Nucleus accumbens (tissue), 56 donors: ENCODE measurements at places on chromosomes 1 and 21.

GRCh38 chr1:52474807-52475206 is 70.4 kb downstream of the PRPF38A start:
- no peak for DNase-seq

DNA sequence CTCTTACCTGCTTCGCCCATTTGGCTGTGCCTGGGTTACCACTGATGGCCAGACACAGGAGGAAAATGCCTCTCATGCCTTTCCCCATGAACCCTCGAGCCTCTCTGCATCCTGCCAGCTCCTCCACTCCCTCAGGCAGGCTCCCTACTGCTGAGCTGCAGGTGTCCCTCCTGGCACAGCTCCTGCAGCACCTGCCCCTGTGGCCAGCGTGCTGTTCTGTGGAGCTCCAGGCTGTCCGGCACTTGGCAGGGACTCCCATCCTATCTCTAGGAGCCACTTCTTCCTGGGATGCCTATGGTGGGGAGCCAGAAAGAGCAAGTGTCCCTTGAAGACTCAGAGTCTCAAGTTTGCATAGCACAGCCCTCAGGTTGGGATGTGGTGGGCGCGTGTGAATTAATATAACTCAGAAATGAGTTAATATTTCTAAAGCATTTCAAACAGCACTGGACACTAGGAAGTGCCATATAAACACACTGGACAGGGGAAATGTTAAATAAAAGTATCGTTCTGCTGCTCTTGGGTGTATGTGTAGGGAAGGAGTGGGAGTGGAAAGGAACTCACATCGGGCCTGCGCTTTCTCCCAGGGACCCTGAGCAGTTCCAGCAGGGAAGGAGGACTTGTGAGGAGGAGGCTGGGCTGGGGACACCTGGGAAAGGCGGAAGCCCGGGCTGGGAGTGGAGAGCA is 2.7 kb downstream of the LRRC71 start:
- DNase-seq: no peak

DNA sequence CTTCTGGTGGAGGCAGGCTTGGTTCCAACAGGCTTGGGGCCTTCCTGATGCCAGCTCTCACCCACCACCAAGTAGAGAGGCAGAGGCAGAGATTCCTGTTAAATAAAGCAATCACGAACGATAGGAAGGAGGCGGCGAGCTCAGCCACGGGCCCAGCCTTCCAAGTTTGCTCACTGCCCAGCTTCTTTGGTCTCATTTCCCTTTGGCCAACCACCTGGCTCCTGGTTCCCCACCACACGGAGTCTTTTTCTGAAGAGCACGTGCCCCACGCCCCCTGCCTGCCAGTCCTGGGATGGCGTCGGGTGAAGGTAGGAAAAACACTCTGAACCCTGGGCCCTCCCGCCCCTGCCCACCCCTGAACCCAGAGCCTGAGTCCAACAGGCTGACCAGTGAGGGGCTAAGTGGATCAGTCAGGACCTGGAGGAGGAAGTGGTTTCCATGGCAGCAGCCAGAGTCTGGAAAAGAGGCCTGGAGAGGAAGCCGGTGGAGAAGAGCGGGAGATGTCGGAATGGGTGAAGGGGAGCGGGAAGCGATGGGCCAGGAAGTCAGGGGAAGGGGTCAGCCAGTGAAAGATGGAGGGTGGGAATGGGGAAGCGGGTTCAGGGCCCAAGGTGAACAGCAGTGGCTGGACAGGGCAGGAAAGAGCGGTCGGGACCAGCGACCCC is 158.2 kb upstream of the KLHDC7A start:
- DNase-seq: no peak

DNA sequence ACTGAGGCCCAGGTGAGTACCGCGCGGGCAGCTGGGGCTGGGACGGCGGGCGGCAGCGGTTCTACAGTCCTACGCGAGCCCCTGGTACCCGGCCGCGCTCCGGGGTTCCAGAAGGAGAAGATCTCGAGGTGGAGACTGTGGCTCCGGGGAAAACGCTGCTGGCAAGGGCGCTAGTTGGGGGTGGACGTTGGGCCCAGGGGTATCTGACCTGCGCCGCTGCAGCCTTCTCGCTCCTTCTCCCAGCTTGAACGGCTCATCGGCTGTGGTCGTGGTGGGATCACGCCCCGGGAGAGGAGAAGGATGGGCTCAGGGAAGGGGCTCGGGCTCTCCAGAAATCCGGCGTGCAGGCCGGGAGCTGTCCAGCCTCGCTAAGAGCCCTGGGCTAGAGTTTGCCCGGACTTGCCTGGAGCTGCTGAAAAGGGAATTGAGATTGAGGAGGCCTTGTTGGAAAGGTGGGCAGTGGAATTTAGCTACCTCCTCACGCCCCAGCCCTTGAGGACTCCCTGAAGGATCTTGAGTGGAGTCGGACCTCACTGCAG is 1.1 kb upstream of the POU3F1 start:
- no peak for DNase-seq

DNA sequence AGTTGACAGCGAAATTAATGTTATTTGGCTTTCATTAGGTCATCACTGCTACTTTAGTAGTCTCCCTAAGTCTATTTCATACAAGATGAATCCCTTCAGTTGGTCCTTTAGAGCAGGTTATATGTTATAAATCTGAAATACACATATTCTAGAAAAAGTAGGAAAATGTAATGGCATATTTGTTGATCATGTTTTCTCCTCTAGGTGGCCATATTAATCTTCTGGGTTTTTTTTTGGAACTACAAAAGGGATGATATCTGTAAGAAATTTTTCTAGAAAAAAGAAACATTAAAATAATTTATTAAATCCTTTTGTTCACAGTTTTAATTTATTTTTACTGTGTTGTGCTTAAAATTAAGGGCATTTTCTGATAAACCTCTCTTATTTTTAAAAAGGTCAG is 87.9 kb downstream of the SYT14 start:
- no peak for DNase-seq

DNA sequence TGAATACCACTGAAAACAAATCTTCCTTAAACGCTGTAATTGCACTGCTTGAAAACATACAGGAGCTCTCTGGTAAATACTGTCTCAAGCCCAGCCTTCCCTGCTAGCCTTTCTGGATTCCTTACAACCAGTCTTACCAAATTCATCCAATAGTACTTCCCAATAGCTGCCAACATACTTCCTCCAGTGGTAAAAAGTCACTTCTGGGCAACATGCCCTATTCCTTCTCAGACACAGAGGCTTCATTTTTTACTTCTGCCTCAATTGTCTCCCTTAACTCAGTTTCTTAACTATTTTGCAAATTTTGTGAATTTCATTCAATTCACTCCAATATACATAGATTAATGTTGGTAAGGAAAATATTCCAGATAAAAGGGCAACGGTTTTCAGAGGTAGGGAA is 166.3 kb downstream of the TBX15 start:
- DNase-seq: no peak

DNA sequence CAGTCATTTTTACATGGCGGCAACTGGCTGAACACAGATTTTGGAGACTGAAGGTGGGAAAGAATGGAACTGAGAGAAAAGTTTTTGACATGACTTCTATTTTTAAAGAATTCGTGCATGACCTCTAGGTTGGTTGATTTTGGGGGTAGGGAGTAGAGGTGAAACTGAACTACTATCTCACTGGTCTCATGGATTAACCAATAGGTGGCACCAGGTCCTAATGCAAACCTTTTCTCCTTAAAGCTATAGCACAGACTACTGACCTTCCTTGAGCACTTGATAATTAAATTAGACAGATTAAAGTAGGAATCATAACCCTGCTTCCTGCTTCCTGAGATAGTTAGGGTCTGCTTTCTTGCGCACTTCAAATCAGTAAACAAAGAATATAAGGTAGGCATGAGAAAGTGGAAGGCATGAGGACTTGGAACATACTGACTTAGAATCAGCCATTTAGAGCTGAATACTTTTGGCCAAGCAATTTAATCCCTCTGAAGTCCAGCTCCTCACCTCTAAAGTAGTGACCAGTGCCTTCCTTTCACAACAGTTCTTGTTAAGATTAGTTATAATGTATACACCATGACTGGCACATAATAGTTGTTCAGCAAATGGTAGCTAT is 206.0 kb downstream of the CENPF start:
- no peak for DNase-seq

DNA sequence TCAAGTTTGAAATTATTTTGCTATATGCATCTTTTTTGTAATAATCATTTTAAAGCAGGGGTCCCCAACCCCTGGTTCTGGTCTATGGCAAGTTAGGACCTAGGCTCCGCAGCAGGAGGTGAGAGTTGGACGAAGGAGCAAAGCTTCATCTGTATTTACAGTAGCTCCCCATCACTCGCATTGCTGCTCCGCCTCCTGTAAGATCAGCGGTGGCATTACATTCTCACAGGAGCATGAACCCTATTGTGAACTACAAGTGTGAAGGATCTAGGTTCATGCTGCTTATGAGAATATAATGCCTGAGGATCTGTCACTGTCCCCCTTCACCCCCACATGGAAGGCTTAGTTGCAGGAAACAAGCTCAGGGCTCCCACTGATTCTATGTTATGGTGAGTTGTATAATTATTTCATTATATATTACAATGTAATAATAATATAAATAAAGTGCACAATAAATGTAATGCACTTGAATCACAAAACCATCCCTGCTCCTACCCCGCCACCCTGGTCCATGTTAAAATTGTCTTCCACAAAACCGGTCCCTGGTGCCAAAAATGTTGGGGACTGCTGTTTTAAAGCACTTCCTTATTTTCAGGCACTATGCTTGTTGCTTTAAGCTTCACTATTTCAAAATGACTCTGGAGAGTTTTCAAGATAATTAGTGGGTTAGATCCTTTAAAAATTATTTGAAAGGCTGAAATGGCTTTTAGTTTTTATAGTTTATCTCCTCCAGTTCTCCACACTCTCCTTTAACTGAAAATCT is 74.8 kb downstream of the PLA2G4A start:
- no peak for DNase-seq

DNA sequence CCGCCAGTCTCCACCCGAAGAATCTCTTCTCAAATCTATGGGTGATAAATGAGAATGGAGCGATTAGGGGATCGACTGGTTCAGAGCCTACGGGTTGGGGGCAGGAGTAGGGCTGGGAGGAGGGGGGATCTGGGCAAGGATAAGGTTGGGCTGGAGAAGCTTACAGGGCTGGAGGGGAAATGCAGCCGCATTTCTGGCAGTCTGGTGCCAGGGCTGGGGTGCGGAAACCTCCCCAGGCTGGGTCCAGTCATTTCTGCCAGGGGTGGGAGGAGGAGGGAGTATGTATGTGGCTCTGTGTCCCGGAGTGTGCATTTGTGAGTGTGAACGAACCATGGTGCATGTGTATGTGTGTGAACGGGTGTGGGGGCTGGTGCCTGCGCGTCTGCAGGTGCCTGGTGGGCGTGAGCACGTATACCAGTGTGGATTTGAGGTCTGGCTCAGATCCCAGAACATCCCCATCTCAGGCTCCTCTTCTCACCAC is 10.2 kb downstream of the C1orf216 start:
- peak; percentile 22 for DNase-seq

DNA sequence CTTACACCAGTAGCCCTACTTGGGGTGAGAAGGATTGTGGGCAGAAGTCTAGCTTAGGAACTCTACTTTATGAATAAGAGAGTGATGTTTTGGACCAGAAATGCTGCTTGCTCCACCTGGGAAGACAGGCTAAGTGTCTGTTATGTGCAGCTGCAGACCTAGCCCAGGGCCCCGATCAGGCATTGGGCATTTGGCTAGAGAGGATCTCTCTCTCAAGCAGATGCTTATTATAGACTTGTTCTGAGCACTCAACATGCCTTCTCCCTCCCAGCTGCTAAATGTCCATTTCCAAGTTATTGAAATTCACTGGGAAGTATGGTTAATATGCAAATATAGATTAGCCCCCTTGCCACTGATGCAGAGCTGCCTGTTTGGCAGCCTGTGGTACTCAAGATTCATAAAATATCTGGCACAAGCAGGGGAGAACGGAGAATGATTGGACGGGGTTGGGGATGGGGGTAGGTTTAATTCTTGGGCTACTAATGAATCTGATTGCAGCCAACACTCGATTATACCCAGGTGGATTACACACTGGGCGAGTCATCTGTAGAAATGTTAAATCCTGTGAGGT is 115.9 kb downstream of the KCND3 start:
- no peak for DNase-seq

DNA sequence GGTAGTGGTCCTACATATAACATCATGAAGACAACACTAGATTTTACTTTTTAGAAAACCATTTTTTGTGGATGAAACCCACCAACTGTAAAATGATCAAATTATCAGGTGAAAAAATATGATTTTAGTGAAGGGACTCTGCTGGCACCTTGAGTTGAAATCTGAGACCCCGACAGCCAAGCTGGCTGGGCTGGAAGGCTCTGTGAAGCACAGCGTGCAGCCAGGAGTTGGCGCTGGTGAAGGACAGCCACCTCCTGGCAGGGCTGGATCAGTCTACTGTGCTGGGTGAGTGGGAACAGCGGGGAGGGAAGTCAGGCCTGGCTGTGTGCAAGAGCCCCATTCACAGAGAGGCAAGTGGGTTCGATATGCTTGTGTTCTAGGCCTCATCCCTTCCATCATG is 47.9 kb downstream of the DDAH1 start:
- no peak for DNase-seq

DNA sequence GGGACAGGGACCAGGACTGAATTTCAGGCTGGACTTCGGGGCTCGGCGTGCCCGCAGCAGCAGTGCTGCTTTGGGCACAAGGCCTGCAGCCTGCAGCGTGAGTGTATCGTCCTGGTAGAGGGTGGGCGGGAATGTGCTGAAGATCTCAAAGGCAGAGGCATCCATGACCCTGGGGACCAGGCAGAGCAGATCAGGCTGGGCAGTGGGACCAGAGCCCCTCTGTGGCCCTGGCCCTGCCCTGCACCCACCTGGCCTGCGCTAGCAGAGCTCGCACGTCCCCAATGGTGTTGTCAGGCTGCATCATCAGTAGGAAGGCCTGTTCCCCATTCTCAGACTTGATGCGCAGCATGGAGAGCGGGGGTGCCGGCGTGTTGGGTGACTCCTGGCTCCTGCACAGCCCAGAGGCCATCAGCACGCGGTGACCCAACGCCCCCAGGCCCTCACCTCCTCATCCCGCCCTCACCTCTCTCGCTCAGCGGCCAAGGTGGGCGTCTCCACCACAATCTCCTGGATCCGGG is 2.6 kb downstream of the SH3BGRL3 start:
- DNase-seq: no peak

DNA sequence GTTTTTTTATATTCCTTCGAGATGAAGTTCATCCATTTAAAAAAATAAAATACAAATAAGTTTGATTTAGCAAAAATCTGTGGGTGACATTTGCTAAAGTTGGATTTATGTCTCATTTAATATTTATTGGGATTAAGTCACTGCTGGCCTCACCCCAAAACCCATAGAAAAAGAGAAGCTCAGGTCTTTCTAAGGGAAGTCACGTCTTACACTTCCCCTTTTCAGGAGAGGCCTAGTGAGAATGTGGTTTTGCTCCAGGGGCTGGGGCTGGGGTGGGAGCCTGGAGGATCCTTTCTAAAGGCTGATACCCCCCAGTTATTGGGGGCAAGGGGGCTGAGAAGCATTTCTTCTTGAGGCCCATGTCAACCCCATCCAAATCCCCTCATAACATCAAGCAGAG is 300.3 kb downstream of the DSCAM start:
- DNase-seq: no peak
